ENCODE measurements at places on chromosomes 1 and 21.

DNA sequence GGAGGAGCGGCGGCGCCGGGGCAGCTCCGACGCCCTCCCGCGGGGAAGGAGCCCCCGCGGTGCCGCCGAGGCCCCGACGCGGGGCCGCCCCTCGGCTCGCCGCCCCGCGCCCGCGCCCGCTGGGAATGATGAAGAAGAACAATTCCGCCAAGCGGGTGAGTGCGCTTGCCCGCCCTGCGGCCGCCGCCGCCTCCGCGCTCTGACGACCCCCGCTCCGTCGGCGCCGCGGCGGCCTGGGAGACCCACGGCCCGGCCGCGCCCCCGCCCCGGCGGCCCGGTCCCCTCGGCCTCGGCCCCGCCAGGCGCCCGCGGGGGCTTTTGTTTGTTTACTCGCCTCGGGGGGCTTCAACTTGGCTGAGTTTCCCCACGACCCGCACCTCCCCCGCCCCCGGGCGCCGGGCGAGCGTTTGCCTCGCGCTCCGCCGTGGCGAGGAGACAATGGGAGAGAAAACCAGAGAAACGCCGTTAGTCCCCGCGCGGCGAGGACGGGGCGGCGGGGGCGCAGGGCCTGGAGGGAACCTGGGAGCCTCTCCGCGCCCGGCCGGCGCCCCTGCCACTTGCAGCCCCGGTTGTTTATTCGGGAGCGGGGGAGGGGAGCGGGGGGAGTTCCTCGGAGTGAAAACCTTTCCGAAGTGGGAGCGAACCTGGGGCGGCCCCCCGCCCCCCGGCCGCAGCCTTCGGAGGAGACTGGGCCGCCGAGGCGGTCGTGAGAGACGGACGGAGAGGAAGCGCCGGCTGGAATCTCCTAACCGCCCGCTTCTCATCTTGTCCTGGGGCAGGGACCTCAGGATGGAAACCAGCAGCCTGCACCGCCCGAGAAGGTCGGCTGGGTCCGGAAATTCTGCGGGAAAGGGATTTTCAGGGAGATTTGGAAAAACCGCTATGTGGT, 661 bp downstream of the PLEKHO1 start:
- DNase-seq, result peak; percentile 76

DNA sequence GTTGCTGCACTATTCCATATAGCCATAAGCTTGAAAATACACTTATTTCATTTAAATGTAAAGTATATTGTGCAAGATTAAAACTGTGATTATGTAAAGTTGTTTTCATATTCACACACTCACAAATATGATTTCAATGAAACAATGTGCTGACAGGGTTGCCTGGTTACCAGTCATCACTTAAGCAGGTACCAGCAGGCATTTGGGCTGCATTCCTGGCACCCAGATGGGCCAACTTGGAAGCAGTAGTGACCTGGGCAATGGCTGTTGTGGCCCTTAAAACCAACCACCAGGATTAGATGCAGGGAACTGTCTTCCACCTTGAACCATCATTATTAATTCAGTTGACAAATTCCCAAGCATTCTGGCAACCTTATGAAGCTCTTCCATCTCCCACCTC, 45.0 kb upstream of the RASAL2 start:
- DNase-seq, result no peak

DNA sequence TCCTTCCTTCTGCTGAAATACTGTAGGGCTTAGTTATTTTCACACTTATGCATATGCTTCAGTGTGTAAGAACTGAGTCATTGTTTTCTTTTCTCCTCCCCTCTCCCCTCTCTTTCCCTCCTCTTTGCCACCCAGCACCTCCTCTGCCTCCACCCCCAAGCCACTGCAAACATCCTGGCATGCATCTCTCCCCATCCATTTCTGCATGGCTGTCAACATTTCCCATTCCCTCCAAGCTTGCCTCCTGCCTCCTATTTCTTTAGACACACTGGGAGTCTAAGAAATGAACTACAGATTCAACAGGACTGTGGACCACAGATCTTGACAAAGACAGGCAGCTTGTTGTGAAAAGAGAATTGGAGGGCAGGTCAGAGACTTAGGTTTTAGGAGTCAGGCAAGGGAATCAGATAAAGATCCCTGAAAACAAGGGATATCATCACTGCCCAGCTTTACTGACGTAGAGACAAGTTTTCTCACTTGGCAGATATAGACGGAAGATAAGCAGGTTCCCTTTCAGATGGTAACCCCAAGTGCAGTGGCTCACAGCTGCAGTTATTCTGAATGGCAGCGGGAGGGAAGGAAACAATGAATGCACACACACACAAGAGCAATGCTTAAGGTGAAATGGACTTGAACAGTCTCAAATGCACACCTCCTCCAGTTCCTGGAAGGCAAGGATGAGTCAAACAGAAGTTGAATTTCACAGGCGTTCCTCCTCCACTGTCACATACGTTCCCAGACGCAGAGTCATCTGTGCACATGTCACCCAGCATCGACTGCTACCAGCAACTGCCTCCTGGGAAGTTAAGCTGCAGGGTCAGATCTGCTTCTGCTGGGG, 56.1 kb downstream of the HIVEP3 start:
- no peak for DNase-seq

- peak; percentile 71 for DNase-seq
Observed at GRCh38 chr1:110188035-110188618, 22.0 kb upstream of the KCNC4 start.
